ENCODE measurements at places on chromosomes 12 and 14.
A peak's percentile ranks its signal among the peaks of the same experiment; 100 is the strongest.

DNA sequence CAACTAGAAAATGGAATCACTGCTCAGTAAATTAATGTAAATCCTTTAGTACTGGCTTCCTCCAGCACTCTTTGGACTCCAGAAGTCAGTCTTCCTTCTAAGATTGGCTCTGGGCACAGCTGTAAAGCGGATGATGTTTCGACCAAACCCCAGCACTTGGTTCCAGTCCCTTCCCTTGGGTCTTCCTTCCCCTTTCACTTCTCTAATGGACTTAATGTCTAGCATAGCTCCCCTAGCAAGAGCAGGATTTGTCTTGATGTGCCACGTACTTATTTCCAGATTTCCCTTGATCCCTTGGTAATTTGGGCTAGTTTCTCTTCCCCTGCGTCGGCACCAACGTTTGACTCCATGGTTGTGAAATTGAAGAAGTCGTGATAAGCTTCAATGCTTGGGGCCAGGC is 28.3 kb downstream of the C12orf75 start:
- no peak for DNase-seq

DNA sequence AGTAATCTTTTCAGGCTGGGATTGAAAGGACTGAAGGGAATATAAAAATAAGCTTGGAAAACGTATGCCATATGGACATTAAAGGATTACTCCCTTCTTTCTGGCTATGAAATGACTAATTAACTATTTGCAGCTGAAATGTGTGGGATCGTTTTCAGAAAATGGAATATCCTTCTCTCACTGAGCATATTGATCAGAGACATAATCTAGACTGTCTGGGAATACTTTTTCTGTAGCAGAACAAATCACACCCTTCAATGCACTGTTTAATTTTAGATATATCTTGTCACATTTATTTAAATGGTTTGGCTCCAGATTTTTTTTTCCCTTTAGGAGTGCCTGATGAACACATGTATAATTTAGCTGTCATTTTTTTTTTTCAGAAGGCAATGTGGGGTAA is 10.8 kb upstream of the ACTR10 start:
- DNase-seq: no peak

DNA sequence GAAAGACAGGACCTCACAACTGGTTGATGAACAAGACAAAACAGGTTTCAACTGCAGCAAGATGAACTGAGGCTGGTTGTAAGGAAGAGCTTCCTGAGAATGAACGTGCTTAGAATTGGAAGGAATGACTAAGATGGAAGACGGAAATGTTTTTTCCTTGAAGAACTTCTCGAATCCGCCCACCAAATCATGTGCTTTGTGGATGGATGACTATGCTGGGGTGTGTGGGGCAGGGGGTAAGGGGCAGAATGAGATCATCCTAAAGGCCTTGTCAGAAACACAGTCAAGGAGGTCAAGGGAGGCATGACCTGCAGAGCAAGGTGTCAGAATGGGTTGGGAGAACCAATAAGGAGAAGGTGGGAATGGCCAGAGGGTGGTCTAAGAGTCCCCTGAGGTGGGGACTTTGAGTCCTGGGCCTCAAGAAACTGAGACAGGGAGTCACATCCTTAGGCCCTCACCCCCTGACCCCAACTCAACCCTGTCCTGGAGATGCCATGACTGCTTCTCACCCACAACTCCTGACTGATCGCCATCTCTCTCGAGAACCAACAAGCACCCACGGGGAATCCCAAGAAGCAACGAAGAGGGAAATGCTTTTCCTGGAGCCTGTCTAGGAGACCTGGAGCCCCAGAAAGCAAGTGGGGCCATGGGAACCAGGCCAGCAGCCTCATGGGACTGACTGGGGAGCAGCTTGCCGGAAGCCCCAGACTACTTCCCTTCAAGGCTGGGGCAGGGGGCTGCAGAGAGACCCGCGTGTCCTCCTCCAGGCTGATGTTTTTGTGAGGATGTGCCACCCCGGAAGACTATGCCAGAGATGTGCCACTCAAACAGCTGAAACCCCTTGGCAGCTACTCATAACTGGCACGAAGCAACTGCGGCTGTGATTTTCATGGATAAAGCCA is 84.0 kb downstream of the ACTN1 start:
- peak; percentile 12 for DNase-seq

DNA sequence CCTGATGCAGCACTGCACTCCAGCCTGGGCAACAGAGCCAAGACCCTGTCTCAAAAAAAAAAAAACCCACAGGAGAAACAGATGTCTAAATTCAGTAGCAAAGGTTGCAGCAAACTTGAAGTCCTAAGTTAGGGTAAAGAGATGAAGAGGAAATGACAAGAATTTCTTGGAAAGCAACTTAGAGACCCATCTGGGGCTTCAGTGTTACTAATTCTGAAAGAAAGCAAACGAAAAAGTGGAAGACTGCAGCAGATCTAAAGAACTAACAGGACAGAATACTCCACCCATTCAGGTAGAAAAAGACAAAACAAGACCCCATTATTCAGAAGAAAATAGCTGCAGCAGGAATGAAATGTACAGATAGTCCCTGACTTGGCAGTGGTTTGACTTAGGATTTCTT is 31.9 kb downstream of the RESF1 start:
- no peak for DNase-seq

DNA sequence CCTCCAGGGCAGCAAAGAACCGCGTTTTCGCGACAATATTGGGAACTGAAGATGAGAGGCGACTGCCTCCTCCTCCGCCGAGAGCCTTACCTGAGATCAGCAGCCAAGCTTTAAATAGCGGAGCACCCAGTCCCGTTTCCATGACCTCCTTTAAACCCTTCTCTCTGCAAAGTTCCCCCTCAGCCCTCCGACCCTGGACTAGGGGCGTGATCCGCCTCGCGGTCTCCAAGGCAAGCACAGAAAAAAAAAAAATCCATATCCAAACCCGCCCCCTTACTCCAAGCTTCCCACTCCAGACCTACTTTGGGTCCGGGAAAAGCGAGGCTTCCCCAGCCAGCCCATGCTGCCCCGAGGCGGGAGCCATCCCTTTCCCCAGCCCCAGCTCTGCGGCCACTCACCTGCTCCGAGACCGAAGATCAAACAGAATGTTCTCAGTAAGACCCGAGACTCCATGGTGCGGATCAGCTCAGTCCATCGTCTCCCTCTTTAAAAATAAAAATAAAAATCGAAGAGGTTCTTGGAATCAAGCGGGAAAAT is 630 bp downstream of the NELL2 start:
- DNase-seq: peak; percentile 28

DNA sequence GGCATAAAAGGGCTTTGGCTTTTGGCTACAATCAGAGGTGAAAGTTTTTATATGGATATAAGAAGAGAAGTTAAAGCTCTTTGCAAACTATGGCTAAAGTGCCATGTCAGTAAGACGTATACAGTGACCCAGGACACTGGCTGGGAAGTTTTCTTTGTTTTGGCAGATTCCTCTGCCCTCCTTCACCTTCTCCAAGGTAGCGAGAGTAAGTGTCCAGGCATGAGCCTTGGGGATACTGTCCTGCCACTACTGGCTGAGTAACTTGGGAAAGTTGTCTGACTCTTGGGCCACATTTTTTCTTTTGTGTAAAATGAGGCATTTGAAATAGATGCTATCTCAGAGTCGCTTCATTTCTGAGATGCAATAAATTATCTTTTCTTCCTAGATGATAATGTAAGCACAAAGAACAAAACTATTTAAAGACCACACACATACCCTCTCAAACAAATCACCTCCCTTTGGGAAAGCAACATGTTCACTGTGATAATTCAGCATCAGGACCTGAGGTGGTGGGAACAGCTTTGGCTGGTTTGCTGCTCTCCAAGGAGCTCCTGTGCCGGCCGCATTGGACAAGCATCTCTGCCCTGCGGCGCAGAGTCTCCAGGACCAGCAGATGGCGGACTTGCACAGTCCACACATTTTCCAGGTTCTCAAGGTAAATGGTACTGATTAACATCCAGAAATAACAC is 106.3 kb downstream of the PTCSC3 start:
- DNase-seq: peak; percentile 64

GRCh38 chr12:20829919-20830318 is 19.4 kb downstream of the SLCO1B3 start:
- no peak for DNase-seq

DNA sequence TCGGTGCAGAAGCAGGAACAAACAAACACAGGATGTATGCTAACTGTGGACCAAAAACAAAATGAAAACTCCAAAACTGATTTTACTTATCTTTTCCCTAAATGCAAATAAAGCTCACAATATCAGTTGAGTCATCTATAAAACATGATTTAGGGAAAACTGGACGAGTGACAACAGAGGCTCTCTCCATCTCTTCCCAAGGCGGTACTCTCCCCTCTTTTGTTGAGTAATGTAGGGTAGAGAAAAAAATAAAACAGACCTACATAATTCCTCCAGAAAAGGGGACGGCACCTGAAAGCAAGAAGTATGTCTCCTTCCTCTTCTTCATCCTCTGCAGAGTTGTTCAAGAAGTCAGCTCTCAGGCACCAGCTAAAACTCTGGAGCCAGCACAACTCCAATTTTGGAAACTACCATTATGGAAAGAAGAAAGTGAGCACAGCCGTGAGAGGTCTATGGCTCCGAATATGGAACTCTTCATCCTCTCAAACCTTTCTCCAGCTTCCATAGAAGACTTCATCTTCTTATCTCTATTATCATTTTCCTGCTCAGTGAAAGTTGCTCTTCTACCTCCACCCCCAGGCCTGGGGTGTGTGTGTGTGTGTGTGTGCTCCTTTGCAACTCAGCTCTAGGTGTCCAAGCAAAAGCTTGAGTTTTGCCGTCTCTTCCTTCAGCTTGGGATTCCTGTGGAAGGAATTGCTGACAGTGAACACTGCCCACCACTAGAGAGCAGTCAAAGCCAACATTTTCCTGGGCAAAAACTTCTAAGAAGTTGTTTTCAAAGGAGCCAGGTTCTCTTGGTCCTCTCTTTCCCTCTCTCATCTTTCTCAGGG is 155.4 kb downstream of the DIO2 start:
- peak; percentile 42 for DNase-seq

DNA sequence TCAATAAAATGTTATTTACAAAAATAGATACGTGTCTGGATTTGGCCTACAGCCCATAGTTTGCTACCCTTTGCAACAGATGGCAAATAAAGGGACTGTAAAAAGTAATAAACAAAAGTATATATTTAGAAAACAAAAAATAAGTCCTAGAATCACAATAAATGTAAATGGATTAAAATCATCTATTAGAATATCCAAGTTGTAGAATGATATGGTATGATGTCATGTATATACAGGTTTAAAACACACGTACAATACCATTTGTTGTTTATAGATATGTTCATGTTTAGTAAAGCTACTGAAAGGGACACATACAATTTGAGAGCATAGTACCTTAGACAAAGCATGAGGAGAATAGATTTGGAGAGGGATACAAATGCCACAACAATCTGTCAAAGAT is 219.5 kb downstream of the BCL11B start:
- no peak for DNase-seq

GRCh38 chr14:101808020-101808641 is 46.6 kb downstream of the PPP2R5C start:
- no peak for DNase-seq

GRCh38 chr12:90173499-90174197 is 465.0 kb upstream of the ATP2B1 start:
- DNase-seq: no peak

DNA sequence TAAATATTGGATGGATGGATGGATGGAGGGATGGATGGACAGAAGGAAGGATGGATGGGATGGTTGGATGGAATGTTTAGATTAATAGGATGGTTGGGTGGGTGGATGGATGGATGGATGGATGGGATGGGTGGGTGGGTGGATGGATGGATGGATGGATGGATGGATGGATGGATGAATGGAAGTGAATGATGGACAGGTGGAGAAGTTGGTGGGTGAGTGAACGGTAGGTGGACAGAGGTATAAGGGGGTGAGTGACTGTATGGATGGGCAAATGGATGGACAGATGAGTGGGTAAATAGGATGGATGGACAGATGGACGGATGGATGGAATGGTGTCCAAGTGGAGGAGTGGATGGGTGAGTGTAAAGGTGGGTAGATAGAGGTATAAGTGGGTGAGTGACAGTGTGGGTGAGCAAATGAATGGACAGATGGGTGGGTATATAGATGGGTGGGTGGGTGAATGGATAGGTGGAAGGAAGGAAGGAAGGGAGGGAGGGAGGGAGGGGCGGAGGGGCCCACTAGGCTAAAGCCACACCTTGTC is 41.9 kb downstream of the HRK start:
- no peak for DNase-seq

- no peak for DNase-seq
These were observed 3.7 kb downstream of the ANO6 start for GRCh38 chr12:45219621-45220020.

DNA sequence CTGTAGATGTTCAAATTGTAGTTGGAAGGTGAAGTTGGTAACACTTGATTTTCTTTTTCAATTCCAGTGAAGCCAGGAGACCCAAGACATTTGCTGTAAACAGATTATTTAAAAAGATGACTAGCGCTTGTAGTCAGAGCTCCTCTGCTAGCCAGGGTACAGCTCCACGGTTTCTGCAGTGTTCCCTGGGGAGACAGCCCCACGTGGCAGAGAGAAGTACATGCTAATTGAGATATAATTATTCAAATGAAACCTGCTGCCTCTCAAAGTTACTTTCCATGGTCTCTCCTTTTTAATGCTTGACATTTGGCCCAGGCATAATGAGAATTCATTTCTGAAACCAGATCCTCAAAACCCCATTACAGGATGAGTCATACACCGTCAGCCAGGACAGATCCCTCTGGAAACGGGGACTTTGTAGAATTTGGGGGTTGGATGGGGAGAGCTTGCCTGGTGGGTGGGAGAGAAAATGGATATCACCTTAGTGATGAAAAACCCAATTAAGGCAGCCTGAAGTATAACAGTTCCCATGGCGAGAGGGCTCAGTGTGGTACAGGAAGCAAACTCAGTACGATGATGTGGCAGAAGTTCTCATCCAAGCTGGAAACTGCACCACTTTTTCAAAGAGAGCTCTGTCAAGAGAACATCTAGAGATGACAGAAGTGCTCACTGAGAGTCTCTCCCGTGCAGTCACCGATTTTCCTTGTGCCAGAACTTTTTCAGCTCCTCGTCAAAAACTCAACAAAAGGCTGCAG is 637.7 kb upstream of the TMEM132C start:
- DNase-seq: no peak

DNA sequence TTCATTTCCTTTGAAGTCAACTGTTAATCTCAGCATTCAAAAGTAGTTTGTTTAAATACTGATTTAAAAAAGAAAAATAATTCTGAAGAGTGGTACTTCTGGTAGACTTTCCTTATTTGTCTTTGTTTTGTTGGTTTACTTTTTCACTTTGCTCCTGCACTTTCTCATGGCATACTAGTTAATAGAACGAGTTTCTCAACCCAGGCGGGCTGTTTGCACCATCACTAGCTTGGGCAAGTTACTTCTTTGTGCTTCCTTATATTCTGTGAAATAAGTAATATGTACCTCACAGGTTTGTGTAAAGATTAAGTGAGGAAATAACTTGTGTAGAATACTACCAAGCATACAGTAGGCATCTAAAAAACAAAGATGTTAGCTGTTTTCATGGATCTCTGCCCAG is 45.5 kb downstream of the SLC38A6 start:
- DNase-seq: no peak

Data from left hindlimb (tissue), 1 donor.